KBM-7 (cell line): ENCODE measurements at places on chromosomes 7 and 10.
A peak's percentile ranks its signal among the peaks of the same experiment; 100 is the strongest.

DNA sequence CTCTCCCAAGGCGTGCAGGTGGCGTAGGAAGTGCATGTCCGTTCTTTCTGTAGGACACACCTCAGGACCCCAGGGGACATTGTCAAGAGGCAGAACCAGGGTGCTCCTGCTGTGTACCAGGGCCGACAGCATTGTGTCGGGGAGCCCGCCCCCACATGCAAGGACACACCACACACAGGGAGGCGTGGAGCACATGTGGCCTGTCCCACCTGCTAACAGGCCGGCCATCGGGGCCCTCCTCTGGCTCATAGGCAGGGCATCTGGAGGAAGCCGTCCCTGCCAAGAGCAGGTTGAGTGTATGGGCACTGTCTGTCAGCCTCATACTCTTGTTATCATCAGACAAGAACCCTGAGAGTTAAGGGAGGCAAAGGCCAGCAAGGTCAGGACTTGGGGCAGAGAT, 12.7 kb downstream of the RET start:
- DNase-seq = no peak

DNA sequence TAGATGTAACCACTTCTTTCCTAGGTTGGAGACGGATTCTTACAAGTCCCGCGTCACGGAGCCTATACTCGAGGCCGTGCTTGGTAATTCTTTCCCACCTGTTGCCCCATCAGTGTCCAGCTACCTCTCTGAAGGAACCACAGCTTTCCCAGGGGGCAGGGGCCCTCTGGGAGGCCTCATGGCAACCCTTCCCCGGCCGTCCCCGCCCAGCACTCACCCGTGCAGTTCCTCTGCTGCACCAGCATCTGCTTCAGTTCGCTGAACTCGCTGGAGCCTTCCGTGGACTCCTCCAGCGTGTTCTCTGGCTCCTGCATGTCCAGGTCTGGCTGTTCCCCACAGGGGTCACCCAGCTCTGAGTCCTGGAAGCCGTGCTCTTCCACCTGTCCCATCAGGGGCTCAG, 24.5 kb downstream of the ZNF777 start:
- no peak for DNase-seq

- DNase-seq = no peak
Observed at GRCh38 chr7:6157685-6158423, 114.6 kb downstream of the CYTH3 start.

- no peak for DNase-seq
Observed at GRCh38 chr10:12482587-12482986, 133.2 kb downstream of the CAMK1D start.

DNA sequence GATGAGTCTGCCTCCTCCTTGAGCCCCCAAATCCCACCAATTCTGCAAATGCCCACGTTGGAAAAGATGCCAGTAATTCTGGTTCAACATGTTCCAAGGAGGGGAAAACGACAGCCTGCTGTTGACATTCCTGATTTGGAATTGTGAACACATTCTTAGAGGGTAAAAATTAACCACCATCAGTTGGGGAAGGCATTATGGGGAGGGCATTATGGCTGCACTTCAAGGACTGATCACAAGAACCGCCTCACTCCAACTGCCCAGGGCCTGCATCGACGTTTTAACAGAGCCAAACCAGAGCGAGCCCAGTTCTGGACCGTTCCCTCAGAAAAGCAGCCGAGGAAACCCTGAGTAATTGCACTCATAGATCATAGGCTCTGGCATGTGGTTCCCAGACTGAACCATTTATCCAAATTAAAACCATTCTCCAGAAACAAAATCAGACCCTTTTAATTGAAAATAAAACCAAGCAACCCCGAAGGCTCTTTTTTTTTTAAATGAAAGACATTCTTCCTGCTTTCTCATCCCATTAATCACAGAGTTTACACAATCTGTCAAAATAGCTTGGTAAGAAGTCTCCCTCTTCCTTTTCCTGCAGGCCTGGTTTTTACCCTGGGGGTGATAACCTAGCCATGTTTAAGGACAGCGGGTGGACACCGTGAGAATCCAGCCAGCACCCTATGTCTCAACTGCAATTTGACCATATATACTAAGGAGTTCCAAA, 8.0 kb downstream of the TNS3 start:
- DNase-seq = no peak

GRCh38 chr7:44962483-44963251, 16.1 kb downstream of the MYO1G start:
- DNase-seq = no peak

- DNase-seq = peak; percentile 65
Observed at GRCh38 chr10:92239600-92240288, 51.1 kb downstream of the CPEB3 start.

DNA sequence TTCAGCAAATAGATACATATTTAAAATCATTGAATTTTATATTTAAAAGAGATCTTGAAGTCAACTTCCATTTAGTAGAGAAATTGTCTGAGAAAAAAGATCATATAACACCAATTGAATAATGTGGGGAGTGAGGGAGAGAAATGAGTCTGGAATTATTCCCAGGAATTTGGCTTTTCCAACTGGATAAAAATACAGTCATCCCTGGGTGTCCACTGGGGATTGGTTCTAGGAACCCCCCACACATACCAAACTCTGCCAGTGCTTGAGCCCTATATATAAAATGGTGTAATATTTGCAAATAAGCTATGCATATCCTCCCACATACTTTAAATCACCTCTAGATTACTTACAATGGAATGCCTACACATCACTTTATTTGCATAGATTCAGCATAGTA, 162.8 kb upstream of the SEMA3C start:
- DNase-seq = no peak

DNA sequence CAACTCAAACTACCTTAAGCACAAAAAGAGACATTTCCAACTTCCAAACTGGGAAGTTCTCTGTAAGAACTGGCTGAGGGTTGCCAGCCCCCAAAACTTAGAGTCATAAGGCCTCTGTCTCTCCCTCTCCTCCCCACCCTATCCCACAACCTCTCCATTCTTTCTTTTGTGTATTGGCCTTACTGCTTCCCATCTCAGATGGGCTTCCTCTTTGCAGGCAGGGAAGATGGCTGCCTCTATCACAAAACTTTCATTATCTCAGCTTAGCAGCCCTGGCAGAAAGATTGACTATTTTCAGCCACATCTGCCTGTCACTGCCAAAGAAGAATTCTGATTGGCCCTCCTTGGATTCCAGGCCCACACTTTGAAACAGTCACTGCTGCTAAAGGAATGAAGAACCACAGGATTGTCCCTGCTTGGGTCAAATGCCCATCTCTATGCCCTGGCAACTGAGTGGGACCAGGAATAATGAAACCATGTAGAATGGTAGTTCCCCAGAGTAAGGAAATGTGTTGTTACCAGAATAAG, 58.0 kb upstream of the PRKAR2B start:
- no peak for DNase-seq

GRCh38 chr7:55209366-55209765, 155.8 kb upstream of the LANCL2 start:
- no peak for DNase-seq

- no peak for DNase-seq
Observed at GRCh38 chr10:77963901-77964300, 37.3 kb upstream of the DLG5 start.

DNA sequence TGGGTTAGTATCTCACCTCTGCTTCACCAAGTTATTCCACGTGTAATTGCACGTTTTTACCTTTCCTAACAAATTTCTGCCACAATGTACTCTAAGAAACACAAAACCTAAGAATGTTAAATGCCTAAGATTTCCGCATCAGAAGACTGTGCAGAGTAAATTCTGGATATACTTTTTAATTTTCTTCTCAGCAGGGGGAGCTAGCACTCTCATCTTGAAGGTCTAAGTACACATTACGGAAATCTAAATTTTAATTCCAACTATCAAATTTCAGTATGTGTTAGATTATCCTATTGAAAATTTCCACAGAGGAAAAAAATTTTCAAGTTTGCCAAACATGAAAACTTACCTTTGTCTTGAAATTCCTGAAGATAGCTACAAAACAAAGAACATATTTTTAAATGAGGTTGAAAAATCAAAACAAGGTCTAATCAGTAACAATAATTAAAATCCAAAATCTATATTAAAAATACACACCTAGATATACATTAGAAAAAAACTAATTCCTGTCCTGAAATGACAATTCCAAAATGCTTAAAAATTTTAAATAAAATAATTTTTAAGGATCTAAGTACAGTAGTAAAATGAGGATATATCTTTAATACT, 10.5 kb downstream of the SKAP2 start:
- DNase-seq = peak; percentile 63

- DNase-seq = no peak
Observed at GRCh38 chr7:36742911-36743775, 18.8 kb upstream of the AOAH start.

DNA sequence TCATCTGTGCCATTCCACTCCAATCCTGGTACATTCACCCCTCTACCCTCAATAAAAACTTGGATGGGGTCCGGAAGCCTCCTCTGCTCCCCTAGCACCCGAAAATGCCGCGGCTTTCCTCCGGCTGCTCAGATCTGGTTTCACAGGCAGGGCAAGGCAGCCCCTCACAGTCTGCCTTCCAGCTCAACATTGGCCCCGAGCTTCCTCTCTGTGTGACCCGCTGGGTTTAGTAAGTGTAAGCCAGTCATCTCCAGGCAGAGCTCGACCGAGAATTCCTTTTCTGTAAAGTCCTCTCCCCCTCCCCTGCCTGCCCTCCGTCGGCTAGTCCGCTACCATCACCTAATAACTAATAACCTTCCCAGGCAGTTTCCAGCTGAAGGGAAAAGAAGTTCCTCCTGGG, 3.4 kb downstream of the INHBA start:
- no peak for DNase-seq

- no peak for DNase-seq
Observed at GRCh38 chr10:99325281-99325680, 3.9 kb upstream of the CNNM1 start.

GRCh38 chr10:30040597-30040996, 18.8 kb downstream of the JCAD start:
- DNase-seq = no peak

GRCh38 chr7:22594020-22594419, 94.0 kb upstream of the STEAP1B start:
- DNase-seq = no peak

- DNase-seq = no peak
Observed at GRCh38 chr10:43644252-43644651, 4.4 kb downstream of the ZNF32 start.

DNA sequence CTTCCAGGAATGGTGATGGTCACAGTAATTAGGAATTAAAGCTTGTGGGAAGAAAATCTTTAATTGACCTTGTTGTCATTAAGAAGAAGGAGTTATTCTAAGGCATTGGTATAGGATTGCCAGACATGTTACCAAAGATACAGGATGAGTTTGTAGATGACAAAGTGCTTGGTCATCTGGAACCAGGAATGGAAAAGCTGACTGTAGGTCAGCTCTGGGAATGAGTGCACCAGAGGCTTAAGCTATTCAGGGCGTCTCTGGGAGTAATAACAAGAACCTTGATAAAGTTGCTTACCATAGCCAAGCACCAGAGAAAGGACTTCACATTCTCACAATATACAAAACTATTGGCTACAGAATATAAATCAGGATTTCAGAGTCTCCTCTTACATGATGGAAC, 89.0 kb downstream of the PHTF2 start:
- DNase-seq = no peak

DNA sequence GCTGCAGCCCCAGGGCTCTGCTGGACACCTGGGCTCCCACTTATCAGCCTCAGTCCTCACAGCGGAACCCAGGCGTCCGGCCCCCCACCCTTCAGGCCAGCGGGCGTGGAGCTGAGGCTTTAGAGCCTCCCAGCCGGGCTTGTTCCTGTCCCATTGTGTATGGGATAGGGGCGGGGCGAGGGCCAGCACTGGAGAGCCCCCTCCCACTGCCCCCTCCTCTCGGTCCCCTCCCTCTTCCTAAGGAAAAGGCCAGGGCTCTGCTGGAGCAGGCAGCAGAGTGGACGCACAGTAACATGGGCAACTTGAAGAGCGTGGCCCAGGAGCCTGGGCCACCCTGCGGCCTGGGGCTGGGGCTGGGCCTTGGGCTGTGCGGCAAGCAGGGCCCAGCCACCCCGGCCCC, 2.7 kb downstream of the NOS3 start:
- no peak for DNase-seq

GRCh38 chr7:27652518-27652917, 10.2 kb downstream of the HIBADH start:
- DNase-seq = no peak

DNA sequence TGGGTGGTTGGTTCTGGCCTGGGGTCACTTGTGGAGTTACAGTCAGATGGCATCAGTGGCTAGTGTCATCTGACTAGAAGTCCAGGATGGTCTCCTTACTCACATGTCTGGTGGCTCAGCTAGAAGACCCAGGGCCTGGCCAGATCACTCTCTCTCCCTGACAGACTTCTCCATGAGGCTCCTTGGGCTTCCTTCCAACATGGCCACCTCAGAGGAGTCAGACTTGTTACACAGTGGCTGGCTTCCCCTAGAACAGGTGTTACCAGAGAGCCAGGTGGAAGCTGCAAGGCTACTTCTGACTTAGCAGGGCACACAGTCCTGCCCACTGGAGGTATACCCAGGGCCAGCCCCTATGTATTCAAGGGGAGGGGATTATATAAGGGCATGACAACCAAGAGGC, 44.2 kb upstream of the MYL10 start:
- DNase-seq = no peak

DNA sequence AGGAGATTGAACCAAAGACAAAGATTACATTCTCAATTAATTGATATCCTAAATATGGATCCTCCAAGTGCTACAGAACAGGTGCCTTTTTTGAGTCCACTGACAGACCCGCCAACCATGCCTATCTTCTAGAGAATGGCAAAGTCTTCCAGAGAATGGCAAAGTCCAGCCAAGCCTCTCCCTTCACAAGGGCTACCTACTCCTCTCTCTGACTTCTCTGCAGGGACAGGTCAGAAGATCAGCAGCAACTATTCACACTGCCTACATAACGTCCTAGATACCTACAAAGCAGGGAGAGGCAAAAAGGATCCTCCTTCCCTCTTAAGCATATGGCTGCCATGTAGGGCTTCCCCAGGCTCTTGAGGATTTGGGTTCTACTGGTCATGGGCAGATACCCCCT, 12.4 kb downstream of the UBE2H start:
- no peak for DNase-seq

GRCh38 chr7:106735637-106736036, 74.7 kb upstream of the CCDC71L start:
- DNase-seq = no peak

DNA sequence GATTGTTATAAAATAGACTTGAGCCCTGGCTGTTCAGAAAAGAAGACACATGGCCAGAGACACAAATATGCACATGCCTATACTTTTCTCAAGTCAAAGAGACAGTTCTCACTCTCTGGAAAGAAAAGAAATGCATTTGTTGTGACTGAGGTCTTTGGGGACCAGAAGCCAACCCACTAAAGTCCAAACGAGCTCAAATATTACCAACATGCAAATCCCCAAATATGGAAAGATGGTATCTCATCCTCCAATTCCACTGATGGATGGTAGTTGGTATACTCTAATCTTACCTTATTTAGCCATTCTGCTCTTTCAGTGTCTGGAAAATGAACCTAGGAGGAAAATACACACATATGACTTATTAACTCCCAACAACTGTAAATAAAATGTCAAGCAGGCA, 30.6 kb downstream of the ESYT2 start:
- no peak for DNase-seq

- DNase-seq = peak; percentile 19
Observed at GRCh38 chr7:149459540-149460452, 1.1 kb downstream of the ZNF777 start.

- no peak for DNase-seq
Observed at GRCh38 chr7:103773726-103774125, 215.7 kb downstream of the RELN start.
